ENCODE measurements at places on chromosomes 1 and 21.
A peak's percentile ranks its signal among the peaks of the same experiment; 100 is the strongest.

- no peak for DNase-seq
Measured at GRCh38 chr1:213980906-213981305, 6.9 kb upstream of the PROX1 start.

DNA sequence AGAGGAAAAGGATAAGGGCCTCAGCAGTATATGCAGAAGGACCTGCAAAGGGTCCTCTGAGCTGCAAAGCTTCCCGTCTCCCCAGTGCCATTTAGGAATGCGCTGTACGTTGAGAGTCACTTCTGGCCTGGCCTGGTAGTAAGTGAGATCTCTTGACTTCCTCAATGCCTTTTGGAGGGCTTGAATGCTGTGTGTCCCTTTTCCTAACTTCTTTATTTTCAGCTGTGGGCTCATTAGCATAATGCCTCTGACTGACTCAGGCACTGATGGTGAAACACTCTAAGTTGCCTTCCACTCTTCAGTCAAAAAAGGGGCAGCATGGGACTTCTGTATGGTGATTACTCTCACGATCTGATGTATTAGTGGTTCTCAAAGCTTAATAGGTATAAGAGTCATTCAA, 49.9 kb downstream of the XCL1 start:
- no peak for DNase-seq

DNA sequence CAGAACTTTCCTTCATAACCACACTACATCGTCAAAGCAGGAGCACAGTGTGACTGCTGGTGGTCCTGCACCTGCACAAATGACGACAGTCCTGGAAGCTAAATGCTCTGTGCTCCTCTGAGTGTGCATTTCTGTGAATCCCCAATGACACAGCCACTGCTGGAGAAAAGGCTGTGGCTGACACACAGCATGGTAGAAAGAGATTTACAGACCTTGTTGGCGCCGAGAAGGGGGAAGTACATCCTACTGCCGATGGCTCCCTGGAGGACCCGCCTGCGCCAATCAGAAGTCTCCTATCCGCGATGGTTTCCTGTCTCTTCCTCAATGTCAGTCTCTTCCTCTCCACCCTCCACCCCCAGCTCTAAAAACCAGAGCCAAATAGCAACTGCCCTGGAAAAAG, 115.4 kb upstream of the RAB4A start:
- DNase-seq: peak; percentile 27

GRCh38 chr21:39660191-39660980, 47.6 kb downstream of the B3GALT5 start:
- DNase-seq: no peak

DNA sequence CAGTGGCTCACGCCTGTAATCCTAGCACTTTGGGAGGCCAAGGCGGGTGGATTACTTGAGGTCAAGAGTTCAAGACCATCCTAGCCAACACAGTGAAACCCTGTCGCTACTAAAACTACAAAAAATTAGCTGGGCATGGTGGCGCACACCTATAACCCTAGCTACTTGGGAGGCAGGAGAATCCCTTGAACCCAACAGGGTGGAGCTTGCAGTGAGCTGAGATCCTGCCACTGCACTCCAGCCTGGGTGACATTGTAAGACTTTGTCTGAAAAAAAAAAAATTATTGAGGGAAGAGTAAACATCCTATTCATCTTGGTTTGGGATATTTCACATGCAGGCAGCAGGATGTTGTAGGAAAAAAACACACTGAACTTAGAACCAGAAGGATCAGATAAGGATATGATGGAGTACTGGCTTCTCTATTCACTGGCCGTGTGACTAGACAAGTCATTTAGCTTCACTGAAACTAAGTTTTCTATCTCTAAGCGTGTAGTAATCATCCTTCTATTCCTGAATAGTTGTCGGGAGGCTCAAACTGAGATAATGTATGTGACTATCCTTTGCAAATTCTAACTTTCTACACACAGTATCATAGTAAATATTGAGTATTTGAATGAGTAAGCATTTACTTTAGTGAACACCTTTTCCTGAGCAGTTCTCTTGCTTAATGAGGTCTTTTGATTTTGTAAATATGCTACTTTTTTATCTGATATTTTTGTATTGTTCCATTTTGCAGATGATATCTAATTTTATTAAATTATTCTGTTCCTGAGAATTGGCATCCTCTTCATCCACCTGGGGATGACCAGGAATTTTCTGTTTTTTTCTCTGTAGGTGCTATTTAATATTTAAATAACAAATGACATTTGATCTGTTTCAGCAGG, 18.2 kb downstream of the CAP1 start:
- DNase-seq: no peak

- peak; percentile 42 for DNase-seq
Measured at GRCh38 chr1:19398309-19398760, 86.2 kb downstream of the SLC66A1 start.

- DNase-seq: no peak
Measured at GRCh38 chr1:1380860-1381259, 5.9 kb upstream of the AURKAIP1 start.

DNA sequence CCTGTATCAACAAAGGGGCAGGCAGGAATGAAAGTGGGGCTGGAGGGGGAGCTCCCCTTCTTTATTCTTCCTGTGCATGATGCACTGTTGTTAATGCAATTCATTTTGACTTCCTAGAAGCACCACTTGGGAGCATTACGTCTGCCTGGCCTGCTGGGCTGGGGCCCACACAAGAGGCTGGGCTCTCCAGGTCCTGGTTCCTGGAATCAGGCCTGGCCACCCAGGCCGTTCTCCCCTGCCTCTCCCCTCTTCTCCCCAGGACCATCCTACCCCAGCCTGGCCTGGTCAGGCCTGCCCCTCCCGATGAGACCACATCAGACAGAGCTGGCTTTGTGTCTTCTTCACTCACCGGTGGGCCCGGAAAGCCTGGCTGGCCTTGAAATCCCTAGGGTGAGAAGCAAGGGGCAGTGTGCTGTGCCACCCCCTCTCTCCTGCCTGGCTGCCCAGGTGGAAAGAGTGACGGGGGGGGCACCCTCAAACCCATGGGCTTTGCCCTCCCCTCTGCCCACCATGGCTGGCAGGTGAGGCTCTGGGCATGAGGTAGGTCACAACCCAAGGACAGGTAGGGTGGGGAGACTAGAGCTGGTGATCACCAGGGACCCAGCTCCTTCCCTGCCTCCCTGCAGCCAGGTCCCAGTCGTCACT, 20.7 kb upstream of the PEF1 start:
- DNase-seq: no peak

Measured in activated T-cell treated with anti-CD3 and anti-CD28 coated beads, Interleukin-2, amount 50 U/mL, for 72 hours (primary cell).